ENCODE measurements at places on chromosomes 11 and 22.

GRCh38 chr11:119369132-119369925 is 12.2 kb downstream of the USP2 start:
- DNase-seq: no peak

- no peak for DNase-seq
Measured at GRCh38 chr11:73260127-73260457, 12.0 kb upstream of the P2RY6 start.

GRCh38 chr11:113281052-113281725 is 33.2 kb upstream of the TTC12 start:
- no peak for DNase-seq

DNA sequence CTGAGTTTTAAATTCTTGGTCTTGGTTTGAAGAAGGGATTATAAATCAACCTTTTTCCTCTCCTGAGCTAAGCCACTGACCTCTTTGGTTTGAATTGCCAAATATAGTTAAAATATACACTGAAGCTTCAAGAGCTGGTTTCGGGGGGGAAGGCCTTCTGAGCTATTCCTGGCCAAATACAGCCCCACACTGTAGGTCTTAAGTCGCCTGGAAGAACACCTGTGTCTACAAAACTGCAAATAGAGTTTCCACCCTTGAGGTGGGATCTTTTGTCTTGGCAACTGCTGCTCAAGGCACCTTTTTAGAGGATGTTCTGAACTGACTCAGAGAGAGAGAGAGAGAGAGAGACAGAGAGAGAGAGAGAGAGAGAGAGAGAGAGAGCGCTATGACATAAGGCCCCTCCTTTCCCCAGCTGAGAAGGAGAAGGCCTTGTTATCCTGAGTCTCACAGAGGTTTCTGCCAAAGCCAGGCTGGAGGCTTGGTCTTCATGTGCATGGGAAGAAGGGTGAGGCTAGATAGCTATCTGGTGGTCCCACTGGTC is 5.5 kb downstream of the ADM start:
- no peak for DNase-seq

- no peak for DNase-seq
Measured at GRCh38 chr22:44627521-44628139, 74.4 kb upstream of the PRR5 start.

DNA sequence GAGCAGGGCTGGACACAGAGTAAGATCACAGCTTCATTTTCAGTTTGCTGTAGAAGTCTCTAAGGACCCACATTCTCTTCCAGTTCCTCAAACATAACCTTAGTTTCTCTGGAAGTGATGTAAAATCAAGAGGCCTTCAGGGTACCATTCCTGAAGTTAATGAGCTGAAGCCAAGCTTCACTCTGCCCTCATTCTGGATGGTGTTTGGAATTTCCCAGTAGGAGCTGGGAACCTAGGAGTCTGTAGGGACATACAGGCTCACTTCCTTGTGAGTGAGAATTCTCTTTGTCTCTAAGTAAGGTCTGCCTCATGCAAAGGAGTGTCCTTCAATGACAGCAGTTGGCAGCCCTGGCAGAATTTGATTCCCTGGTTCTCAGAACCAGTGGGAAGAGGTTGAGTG is 142.4 kb upstream of the NARS2 start:
- no peak for DNase-seq

DNA sequence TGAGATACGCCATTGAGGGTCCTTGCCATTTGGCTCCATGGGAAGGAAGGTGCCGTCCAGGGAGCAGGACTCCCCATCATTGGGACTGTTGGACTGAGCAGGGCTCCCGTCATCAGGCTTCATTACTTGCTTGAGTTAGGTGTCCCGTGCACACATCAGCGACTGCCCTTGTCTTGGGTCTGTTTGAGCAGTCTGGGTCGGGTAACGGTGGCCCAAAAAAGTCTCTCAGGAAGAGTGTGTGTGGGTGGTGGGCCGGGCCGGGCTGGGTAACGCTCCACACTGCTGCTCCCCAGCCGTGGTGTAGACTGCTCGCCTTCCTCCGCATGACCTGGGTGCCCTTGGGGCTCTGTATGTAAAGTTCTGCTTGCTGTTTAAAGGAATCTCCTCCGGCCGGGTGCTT is 293.5 kb downstream of the TBC1D22A start:
- DNase-seq: no peak

DNA sequence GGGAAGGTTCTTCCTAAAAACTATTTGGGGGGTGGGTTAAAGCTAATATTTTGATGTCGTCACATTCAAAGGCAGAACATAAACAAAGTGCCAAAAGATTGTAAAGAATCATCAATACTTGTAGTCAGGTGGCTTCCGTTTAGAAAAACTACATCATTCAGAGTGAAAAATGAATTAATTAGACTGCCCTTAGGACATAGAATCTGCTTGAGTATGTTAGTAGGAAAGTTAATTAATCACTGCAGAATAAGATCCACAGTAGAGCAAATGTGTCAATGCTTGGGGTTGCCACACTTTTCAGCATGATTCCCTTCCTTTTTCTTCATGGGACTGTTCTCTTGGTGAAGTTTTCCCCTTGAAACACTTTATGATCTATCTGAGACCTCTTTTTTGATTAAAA is 166.8 kb upstream of the MTNR1B start:
- DNase-seq: no peak

DNA sequence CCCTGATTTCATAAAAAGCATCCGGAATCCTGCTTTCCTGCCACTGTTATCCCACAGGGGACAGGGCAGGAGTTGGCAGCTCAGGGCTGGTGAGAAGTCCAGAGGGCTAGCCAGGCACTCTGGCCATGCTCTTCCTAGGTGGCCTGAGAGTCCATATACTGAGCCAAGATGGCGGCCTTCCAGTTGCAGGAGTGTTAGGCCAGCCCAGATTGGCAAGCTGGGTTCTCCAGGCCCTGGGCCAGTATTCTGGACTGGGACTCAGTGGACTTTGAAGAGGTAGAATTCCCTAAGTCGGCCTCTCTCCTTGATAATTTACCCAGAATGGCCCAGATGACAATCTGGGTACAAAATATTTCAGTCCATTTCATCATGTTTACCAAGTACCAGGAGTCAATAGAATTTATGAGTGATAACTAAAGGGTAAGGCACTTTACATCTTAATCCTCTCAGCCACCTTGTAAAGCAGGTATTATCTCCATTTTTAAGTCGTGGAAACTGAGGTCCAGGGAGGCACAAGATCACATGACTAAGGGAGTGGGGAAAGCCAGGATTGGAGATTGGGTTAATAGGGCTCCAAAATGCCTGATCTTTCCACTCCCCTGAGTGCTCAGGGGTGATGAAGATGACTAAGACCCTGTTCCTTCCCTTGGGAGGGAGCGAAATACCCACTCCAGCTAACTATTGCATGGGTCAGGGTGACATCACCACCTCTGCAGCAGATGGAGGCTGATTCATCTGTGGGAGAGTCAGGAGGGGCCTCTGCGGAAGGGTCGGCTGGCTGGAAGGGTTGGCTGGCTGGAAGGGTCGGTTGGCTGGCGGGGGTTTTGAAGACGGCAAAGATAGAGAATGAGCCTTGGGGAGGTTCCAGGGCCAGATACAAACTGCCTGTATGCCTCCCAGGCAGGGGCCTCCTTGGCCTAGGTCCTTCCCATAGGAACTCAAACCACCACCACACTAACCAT is 1.2 kb upstream of the MICALL1 start:
- DNase-seq: no peak

- DNase-seq: no peak
Measured at GRCh38 chr11:60528465-60528864, 13.3 kb downstream of the MS4A13 start.

DNA sequence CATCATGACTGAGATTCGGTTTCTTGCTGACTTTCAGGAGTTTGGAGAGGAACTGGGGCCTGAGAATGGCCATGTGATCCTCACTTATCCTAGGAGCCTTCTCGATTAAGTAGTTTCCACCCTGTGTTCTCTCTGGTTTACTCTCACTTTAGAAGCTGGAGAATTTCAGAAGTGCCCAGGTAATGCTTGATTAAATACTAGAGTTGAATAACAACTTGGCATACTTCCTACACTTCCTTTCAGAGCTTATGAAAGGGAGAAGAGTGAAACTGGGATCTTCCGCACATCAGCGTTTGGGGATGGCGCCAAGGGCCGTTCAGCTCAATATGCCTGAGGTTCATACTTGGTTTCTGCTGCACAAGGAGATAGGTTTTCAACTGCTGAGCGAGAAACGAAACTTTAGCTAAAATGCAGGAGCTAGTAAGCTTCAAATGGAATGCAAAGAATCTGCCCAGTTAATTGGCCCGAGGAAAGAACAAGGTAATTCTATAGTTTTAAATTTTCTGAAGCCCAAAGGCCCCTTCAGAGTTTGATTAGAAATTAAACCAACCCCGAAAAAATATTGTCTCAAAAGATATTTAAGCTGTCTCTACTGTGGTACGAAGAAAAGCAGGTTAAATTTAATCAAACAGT is 823 bp upstream of the MUC15 start:
- DNase-seq: no peak

DNA sequence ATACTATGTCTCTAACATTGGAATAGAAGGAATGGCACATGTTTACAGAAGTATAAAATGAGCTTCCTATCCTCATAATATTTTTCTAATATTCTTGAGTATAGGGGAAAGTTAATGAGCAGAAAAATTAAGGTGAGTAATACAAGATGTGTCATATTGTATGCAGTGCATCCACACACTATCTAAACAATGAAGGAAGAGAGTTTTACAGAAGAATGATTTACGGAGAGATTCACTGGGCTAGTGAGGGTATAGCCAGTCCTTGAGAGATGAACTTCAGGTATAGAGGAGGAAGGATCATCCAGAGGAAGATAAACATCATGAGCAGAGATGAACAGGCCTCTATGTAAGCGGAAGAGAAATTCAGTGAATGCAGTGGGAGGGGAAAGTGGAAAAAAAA is 569.0 kb downstream of the CNTN5 start:
- DNase-seq: no peak

DNA sequence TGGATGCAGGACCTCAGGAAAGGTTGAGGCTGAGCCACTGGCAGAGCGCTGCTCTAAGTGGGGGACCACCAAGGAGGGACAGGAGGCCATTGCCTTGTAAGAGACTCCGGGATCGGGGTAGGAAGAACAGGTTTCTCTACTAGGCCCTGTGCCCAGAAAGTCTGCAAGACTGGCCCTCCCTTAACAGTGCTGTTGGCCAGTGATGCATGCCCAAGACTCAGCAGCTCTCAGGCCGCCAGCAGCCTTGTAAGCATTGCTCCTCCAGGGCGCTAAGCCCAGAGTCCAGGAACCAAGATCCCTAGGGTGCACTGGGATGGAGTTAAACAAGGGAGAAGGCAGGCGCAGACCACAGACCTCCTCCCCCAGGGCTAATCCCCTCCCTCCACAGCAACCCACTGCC is 39.3 kb upstream of the PANX1 start:
- no peak for DNase-seq

- DNase-seq: no peak
Measured at GRCh38 chr11:58807343-58807742, 37.2 kb downstream of the GLYATL2 start.

- DNase-seq: no peak
Measured at GRCh38 chr22:24029304-24029703, 18.2 kb downstream of the CABIN1 start.

DNA sequence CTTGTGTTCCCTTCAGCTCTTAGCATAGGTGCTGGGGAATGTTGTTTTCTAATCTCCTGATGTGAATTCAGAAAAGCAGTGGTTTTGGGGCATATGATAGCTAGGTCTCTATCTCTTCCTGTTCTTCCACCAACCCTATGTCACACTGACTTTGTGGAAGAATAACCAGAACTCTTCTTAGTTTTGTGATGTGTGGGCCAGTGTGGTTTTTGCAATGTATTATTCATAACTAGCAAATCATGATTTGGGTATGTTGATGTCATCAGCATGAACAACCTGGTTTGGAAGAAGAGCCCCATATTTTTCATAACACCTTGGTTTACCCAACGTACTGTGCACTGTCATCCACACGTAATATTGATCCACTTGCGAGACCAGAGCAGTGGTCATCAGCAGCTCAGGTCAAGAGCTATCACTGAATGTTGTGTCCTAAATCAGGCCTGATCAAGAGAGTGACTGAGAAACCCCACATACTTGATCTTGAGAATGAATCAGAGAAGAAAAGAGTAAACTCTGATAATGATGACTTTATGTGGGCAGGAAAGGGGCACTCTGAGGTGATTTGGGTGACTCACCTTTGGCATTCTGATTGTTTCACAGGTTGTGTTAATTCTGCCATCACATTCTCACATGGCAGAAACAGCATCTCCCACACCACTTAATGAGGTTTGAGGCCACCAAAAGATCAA is 19.4 kb upstream of the MS4A6E start:
- DNase-seq: no peak

DNA sequence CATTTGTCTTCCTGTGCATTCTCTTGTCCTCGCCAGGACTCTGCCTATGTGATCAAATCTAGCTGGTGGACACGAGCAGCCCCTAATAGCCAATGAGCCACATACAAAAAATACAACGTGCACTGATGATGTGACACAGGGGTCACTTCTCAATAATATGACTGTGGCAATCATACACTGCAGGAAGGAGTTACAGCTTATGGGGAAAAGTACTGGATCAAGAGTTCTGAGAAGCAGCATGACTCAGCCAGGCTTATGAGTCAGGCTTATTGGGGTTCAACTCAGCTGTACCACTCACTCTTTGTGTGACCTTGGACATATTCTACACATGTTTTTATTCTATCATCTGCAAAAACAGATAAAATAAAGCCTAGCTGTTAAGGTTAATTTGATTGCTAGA is 889.4 kb upstream of the TENM4 start:
- DNase-seq: no peak

DNA sequence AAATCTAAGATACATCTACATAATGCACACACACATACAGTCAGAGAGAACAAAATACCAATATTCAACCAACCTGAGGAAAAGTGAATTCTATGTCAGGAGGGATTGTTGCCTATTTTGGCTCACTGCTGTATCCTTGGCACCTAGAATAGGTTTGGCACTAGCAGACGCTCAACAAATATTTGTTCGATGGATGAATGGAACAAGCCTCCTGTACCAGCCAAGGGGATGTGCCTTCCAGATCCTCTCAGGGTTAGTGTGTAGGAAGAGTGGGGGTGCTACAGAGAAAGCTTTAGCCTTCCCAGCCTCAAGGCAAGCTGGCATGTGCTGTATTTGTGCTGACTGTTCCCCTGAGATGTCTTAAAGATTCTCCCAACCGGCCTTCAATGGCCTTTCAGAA is 23.3 kb upstream of the POU2AF1 start:
- no peak for DNase-seq

DNA sequence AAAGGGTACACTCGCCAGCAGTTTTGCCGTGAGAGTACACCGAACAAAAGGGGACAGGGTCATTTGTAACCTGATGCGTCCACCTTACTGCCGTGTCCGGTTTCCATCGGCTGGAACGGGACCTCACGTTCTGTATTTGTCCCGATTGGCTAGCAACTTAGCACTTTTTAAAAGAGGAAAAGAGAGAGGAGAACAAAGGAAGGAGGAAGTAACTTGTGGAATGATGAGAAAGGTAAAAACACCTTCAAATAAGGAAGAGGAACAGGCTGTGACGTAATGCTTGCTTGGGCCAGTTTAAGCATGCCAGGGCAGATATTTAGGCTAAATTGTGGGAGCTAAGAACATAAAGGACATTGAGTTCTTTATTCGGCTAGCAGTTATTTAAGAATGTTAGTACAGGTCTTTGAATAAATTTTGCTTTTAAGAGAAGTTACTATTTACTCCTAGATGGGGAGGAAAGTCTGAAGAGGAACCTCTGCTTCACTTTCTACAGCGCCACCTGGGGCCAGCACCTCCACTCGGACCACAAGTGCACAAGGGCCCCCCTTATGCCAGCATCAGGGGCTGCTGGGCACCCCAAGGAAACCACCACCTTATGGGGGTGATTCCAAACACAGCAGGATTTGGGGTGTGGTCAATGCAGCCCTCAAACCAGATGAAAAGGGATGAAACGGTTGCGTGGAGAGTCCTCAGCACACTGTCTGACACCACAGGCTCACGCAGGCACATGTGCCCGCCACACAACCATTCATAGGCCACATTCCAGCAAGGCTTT is 5.8 kb downstream of the ARSA start:
- peak; percentile 25 for DNase-seq
